ENCODE measurements at places on chromosomes 16 and 17.

GRCh38 chr16:28548306-28548802, 5.4 kb upstream of the SGF29 start:
- no peak for DNase-seq

DNA sequence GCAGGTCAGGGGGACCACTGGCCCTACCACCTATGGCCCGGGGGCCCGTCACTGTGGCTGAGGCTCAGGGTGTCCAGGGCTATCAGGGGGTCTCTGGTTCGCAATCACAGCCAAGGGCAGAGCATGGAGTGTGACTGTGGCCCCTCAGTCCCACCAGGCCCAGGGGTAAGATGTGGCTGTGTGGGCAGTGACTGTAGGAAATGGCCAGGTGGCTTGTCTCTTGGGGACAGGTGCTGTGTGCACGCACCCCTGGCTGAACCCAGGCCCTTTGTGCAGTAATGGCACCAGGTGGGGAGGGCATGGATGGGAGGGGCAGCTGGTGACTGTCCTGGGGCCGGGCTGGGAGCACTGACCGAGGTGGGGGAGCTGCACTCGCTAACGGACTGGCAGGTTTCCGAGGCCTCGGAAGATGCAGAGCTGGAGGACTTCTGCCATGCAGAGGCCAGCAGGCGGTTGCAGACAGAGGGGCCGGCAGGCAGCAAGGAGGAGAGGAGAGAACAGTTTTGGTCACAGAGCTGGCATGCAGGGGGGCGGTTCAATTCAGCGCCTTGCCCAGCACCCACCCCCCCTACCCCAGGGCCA, 18.8 kb downstream of the IL34 start:
- DNase-seq = no peak

- peak; percentile 6 for DNase-seq
Measured at GRCh38 chr17:50056217-50056960, 479 bp downstream of the ITGA3 start.

GRCh38 chr16:67884-68789, 4.3 kb downstream of the RHBDF1 start:
- no peak for DNase-seq

GRCh38 chr16:49347476-49347875, 26.1 kb upstream of the C16orf78 start:
- DNase-seq = no peak

DNA sequence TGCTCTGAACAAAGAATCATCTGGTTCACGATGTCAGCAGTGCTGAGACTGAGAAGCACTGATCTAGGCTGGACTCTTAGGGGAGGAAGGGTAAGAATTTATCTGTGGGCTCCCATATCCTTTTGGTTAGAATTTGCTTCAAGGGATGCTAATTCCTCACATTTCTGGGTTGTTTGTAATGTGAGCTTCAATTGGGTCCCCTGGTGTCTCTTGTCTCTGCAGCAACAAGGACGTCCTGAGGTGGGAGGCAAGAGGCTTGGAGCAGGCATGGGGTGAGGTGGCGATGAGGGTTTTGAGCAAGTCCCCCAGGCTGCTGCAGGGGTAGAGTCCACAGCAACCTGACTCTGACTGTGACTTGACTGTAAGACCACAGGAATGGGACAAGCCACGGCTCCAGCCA, 213.8 kb upstream of the NLRP1 start:
- DNase-seq = no peak

DNA sequence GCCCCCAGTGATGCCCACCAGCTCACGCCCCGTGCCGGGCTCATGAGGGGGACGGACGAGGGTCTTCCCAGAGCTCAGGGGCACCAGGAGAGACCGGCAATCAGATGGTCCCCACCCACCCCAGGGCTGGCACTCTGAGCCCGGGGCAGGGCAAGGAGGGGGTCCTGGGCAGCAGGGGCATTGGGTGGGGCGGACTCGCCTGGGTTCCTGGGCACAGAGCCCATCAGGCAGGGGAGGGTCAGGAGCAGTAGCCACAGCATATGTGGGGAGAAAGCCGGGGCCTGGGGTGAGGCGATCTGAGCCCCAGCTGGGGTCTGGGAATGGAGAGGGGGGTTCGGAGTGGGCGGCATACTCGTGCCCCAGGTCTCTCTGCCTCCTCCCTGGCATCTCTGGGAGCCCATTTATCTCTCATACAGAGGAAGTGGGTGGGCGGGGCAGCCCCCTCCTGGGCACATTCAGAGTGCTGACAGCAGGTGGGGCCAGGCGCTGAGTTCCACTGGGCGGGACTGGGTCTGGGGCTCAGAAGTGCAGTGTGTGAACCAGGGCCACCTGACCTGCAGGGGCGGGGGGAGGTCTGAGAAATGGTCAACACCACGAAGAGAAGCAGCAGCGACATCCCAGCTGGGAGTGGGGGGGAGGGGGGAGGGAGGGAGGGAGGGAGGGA, 20.5 kb upstream of the UBE2I start:
- peak; percentile 5 for DNase-seq

GRCh38 chr16:86876499-86876898, 298.1 kb downstream of the FOXL1 start:
- DNase-seq = no peak

DNA sequence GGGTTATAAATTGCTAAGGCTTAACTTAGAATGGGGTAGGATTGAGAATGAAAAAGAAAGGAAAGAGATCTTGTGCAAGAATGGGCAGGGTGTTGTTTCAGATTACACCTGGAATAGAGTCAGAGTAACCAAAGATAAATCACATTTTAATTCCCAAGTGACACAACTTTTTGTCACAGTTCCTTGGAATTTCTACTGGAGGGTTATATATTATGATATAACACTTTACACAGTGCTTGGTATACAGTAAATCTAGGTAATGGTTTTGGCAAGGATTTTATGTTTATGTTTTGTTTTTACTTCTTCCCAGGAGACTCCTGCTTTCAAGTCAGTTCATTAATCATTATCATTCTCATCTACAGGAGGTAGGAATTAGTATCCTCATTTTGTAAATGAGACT, 115.7 kb upstream of the KCNJ16 start:
- no peak for DNase-seq

- DNase-seq = no peak
Measured at GRCh38 chr17:50018909-50019308, 23.9 kb upstream of the DLX3 start.

DNA sequence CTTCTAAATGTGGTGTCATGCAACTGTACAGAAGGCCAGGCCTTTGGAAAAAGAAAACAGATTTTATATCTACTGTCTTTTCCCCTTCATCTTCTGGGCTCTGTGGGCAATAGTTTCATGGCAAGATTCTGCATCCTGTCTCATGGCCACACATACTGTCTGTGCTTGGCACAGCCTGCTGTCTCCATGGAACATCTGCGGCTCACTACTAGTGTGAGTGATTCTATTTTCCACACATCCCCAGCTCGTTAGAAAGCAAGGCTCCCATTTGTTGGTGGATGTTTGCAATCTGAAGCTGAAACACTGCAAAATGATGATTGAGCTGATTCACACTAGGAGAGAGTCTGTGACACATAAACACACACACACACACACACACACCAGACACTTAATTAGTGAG, 32.4 kb downstream of the CACNG3 start:
- DNase-seq = no peak

DNA sequence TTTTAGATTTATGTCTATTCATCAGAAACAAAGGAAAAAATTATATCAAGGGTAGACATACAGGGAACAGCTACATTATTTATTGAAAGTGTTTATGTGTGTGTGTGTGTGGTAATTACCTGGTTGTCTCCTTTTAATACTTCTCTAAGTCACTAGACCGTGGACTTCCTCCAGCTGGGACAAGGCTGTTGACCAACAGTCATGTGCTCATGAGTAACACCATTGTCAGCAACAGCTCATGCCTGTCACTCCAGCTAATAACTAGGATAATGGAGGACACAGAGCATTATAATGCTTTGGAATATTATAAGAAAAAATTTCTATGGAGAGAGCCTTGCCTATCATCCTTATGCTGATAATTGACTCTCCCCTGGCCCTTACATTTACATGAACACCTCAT, 125.3 kb upstream of the SALL1 start:
- no peak for DNase-seq

- no peak for DNase-seq
Measured at GRCh38 chr16:66131156-66131807, 235.2 kb upstream of the CDH5 start.

DNA sequence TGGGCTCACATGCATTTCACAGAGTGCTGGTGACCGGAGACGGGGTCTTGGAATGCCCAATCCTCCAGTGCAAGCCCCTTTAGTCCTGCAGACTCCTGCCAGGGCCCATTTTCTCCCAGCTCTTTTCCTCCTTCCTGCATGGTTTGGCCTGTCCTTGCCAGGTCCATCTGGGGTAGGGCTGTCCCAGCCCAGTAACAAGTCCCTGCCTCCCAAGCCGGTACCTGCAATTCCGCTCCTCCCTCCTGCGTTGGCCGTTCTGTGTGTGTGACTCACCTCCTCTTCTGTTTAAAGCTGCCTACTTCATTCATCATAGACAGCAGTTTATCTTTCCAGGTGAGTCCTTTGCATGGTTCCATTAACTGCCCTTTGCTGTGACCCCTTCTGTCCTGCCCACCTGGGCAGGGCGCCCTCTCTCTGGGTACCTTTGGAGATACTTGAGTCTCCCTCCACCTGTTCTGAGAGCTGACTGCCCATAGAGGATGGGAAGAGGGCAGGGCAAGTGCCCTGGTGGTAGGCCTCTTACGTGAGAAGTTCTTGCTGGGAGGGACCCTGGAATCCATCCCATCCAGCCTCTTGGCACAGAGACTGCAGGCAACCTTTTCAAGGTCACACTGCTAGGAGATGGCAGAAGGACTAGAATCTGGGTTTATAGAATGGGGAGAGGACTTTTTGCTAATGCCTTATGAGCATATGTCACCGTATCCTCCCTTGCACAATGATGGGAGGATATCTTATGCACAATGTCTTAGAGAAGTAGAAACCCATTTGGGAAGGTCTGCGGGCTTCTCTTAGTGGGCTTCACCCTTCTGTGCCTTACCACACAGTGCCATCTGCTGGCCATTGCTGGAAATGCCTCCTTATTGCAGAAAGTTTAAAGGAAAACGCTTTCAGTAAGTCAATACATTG, 29.7 kb upstream of the LGALS9 start:
- no peak for DNase-seq

DNA sequence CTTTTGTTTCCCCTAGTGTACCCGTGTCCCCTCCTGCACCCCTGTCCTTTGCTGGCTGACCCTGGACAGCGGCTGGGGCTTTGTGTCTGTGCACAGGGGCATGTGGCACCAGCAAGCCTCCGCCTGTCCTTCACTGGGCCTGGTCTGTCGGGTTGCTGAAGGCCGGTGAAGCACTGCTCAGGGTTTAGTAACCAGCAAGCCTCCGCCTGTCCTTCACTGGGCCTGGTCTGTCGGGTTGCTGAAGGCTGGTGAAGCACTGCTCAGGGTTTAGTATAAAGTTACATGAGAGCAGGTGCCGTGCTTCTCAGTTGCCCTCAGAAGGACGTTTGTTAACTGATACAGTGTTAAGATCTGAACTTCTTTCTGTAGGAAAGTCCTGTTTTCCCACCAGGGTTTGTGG, 33.8 kb downstream of the DEF8 start:
- no peak for DNase-seq

DNA sequence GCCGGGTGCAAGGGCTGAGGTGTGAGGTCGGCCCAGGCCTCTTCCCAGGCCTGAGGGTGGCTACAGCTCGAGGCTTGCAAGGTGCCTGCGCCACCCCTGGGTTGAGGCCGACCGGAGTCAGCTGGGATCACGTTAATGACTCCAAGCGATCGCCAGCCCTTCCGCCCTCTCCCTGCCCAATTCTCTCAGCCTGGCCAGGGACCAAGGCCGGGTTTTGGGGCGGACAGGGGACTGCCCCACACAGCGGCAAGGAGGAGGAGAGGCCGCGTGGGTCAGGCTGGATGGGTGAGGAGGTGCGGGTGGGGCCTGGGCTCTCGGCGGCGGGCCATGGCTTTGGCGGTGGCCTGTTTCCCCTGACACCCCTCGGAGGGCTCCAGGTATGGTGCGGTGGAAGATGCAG, 3.2 kb upstream of the WDR24 start:
- DNase-seq = no peak

DNA sequence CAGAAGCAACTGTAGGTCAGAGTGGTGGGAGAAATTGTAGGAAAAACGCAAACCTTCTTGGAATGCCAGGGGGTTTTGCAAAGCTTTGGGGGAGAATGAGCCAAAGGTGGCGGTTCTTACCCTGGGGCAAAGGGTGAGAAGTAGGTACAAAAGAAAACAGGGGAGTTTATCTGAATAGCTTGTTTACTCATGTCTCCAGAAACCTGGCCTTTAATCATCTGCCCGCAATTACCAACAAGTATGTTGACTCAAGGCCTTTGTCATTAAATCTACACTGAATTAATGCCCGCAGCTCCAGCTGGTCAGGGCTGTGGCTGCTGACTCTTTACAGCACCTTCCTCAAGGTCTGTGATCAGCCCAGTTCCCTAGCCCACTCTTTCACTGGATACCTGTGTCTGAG, 320.1 kb downstream of the CBLN1 start:
- DNase-seq = no peak

DNA sequence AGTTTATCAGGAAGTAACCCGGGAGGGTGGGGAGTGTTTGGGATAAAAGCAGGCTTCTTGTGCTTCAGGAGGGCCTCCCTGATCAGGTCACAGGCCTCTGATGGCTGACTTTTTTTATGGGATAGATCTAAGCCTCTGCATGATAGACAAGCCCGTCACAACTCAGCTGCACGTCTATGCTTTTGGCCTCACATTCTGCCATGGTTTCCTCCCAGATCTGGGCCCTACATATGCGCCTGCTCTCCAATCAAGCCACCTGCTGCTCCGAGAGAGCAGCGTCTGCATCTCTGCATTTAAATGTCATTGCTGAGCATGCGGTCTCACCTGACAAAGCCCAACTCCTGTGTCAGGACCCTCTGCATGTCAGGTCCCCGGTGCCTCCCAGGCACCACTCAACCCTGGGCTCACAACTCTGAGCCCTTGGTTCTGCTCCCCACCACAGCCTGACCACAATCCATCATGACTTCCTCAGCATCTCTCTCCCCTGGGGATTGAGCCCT, 45.3 kb upstream of the SREBF1 start:
- DNase-seq = no peak

DNA sequence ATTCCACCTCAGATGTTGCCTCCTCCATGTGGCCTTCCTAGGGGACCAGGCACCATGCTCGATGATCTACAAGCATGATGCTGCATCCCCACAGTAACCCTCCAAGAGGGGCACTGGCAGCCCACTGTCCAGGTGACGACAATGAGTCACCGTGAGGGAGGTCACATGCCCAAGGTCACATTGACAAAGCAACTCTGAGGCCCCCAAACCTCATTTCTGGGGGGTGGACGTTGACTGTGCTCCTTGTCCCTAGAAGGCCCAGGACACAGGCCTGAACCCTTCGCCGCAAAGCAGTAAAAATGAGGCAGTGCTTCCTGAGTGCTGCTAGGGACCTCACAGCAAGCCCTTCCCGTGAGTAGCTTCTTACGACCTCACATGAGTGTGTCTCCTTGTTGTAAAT, 136.5 kb downstream of the C16orf78 start:
- no peak for DNase-seq

All from NCI-H2081 treated with DMSO at 0.1 percent for 48 hours (cell line).